ENCODE measurements at places on chromosomes 2 and 18.
A peak's percentile ranks its signal among the peaks of the same experiment; 100 is the strongest.

GRCh38 chr2:203782262-203782976, 76.0 kb downstream of the CD28 start:
- peak; percentile 92 for DNase-seq

DNA sequence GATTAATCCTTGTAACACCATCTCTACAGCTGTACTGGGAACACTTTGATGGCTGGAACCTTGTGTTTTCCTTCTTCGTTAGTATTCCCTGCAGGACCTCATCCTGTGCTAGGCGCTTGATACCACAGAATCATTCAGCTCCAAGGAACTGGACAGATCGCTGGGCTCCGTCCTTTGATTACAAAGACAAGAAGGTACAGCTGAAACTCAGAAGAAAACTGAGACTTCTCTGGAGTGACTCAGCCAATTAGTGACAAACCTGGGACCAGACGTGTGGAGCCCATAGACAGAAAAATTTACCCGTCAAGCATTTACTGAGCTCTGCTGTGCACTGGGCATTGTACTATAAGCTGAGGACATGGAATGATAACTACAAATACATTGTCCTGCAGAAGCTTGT, 67.3 kb downstream of the NCKAP5 start:
- no peak for DNase-seq

DNA sequence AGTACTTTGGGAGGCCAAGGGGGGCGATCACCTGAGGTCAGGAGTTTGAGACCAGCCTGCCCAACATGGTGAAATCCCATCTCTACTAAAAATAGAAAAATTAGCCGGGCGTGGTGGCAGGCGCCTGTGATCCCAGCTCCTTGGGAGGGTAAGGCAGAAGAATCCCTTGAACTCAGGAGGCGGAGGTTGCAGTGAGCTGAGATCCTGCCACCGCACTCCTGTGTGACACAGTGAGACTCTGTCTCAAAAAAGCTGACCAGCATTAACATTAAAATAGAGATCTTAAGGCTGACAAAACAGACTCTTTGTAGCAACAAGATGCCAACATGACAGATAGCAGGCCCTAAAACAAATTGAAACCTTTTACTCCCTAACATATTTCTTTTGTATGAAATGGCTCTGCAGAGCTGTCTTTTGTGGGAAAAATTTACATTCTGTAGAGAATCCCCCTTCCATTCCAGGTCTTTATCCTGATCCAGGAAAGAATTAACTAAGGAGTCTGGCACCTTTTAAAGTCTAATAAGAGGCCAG, 213.9 kb downstream of the RAB3GAP1 start:
- DNase-seq: no peak

DNA sequence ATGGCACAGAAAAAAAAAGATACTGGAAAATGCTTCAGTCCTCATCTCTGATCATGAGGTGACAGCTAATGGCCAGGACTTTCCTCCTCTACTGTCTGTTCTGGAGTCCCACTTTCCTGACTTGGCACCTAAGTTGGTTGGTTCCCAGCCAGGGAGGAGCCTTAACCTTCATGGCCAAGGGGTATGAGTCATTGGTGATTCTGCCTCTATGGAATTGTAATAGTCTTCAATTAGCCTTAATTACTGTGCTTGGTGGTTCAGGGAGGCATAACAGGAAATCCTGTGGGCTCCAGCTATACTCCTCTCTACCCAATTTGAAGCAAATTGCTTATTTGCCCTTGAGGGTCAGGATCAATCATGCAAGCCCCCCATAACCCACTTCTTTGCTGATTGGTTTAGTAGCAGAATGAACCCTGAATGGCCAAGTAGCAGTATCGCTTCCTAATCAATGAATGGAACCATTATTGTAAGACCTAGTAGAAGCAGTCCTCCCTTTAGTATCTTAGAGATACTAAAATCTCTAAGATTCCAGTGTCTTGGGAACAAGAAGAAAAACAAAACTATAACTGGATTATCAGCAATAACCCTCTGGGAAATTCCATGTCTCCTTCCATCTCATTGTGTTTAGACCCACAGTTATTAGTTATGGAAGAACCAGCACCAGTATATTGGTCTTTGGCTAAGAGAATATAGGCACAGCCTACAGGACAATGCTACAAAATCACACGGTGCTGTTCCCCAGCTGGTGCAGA, 109.0 kb downstream of the COL6A3 start:
- no peak for DNase-seq

DNA sequence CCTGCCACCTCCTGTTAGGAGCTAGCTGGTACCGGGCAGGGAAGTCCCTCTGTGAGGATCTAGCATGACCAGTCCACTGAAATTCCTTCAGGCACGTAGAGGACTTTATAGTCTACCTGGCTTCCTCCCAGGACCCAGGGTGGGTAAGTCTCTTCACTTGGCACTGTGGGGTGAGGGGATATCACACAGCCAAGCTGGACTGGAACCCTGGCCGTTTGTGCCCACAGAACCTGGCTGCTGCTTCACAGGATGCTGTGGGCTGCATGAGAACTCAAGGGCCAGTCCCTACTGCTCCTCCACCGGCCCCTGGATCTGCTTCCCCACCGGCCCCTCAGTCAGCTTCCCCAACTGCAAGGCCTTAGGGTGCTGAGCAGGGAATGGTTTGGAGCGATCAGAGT, 35.8 kb downstream of the HS1BP3 start:
- no peak for DNase-seq

- no peak for DNase-seq
Measured at GRCh38 chr2:18402-19271, 27.7 kb downstream of the FAM110C start.

- DNase-seq: no peak
Measured at GRCh38 chr2:15812187-15812780, 128.1 kb upstream of the MYCN start.

- DNase-seq: peak; percentile 69
Measured at GRCh38 chr2:86274265-86274917, 63.0 kb downstream of the REEP1 start.

GRCh38 chr2:138564586-138565229, 63.1 kb downstream of the SPOPL start:
- DNase-seq: no peak

- peak; percentile 40 for DNase-seq
Measured at GRCh38 chr2:102753563-102754159, 8.2 kb upstream of the TMEM182 start.

DNA sequence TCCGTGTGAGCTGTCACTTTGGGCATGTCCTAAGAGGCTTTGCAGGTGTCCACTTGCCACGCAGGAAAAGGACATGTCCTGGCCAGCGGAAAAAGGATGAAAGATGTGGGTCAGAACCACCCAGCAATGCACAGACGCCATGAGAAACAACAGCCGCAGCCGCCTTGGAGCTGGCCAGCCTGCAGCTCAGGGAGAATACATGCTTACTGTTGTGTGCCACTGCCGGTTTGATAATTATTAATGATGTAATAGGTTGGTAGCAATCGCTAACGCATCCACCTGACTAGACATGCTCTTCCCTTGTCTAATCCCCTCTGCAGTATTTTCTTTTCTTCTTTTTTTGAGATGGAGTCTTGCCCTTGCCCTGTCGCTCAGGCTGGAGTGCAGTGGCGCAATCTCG, 221.7 kb downstream of the HAUS1 start:
- DNase-seq: no peak

DNA sequence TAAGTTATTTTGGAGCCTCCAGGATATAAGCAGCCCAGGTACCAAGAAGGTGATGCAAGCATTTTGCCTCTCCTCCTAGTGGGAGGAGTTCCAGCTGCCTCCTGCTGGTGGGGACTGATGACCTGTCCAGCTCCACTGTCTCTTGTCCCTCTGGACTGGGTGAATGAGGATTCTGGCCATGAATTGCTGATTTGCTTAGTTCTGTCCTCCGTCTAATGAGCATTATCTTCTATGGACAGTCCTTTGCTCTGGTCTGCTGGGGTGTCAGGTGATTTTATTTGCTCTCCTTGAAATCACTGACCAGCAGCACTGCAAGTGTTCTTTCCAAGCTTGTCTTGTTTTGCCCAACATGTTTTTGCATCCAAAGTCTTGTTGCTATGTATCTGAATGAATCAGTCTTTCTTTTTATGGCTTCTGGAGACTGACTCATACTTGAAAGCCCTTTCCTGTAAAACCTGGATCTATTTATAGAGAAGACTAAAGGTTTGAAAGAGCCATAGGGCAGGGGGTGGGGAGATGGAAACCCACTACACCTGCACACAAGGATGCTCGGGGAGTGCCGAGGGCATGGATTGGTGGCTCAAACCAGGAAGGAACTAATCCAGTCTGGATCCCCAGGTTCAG, 40.5 kb upstream of the EFHD1 start:
- peak; percentile 24 for DNase-seq

GRCh38 chr2:231489990-231490389, 25.7 kb upstream of the NCL start:
- DNase-seq: peak; percentile 42

GRCh38 chr2:64442277-64442676, 11.7 kb upstream of the LGALSL start:
- DNase-seq: no peak

- no peak for DNase-seq
Measured at GRCh38 chr2:231884438-231885140, 41.6 kb downstream of the NPPC start.

DNA sequence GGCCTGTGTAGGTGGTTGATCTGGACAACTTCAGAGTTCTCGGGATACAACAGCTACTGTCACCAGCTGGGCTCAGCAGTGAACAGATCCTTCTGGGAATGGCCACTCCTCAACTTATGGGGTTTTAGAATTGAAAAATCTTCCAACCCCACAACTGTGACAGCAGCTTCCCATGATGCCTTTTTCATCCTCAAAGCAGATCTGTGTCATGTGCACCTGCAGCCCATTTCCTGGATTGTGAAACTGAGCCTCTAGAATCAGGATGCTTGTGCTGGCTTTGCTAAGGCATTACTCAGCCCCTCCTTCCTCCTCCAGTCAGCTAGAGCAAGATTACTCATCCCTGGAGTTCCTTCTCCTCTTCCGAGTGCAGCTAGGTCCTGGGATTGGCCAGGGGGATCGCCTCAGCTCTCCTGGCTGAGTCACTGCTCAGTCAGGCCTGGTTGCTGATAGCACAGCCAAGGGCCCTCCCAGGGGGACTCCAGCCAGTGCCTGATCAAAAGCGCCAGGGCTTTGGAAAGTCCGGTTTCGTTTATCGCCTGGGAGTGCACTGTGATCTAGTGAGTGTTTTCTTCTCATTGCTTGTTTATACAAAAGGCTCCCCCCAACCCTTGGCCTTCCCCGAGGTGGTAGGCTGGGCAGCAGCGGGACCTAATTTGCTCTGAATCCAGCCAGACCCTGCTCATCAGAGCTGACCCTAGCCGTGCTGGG, 2.4 kb upstream of the LPIN1 start:
- peak; percentile 95 for DNase-seq

- DNase-seq: no peak
Measured at GRCh38 chr18:30889519-30890301, 152.8 kb downstream of the DSC3 start.

- no peak for DNase-seq
Measured at GRCh38 chr18:79628416-79629248, 51.0 kb upstream of the CTDP1 start.

DNA sequence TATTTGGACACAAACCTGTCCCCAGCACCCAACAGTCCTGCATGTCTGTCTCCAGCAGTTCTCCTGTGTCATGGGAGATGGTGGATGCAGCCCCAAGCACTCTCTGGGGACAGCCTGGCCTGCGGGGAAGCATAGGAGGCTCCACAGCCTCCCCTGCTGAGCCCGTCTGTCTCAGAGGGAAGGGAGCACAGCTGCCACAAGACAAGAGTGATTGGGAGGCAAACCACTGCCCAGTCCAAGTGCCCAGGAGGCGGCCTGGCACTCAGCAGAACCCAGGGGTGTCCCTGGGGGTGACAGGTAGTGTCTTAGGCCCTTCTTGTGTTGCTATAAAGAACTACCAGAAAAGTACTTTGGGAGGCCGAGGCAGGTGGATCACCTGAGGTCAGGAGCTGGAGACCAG, 211.2 kb upstream of the MYT1L start:
- DNase-seq: no peak

- DNase-seq: no peak
Measured at GRCh38 chr2:234626566-234627130, 129.8 kb upstream of the ARL4C start.

- no peak for DNase-seq
Measured at GRCh38 chr2:226687641-226688253, 111.9 kb downstream of the IRS1 start.

DNA sequence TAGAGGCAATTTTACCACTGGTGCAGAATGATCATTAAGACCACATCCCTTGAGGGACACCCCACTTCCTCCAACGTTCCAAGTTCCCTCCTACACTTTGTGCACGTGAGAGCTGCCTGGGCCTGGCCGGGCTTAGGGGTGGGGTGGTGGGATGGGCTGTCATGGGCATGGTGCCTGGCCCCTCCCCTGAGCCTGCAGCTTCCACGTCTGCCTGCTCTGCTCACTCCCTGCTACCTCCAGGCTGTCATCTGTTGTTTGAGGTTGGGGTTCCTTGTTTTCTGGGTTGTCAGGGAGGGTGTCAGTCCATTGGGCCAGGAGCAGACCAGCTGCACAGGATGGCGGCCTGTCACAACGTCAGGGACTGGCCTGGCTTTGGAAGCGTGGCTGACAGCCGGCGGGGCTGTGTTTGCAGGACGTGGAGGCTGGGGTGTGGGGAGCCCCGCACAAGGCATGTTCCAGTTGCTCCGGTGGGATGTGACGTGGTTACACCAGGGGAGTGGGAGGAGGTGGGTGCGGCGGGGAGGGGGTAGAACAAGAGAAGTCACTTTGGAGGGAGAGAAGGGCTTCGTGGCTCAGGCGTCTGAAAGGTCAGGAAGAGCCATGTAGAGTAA, 72.3 kb downstream of the RTP5 start:
- no peak for DNase-seq

- no peak for DNase-seq
Measured at GRCh38 chr2:159744363-159744762, 32.1 kb downstream of the MARCHF7 start.

GRCh38 chr2:24771061-24771460, 22.1 kb downstream of the PTRHD1 start:
- no peak for DNase-seq

GRCh38 chr2:150643114-150643725, 155.8 kb upstream of the RND3 start:
- DNase-seq: no peak

DNA sequence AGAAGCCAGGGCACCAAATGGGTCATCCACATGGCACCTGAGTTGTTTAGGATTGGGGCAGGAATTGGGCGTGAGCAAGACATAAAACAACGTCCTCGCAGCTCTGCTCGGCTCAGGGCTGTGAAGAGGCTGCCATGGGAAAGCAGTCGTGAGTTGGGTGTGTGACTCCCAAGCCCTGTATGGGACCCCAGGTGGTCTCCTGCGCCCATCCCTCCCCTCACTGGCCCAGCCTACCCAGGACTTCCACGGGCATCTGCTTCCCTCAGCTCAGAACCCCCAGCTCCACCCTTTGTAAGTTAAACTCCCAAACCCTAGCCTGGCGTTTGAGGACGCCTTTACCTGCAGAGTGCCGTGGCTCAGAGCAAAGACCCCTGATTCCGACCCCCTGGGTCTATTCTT, 23.2 kb upstream of the HPCAL1 start:
- no peak for DNase-seq

Measured in activated CD4-positive, alpha-beta T cell treated with anti-CD3 and anti-CD28 coated beads, Interleukin-2, Interleukin-6, amounts not matched to agents 100 ng/mL and 50 ng/mL, durations not matched to agents 16 hours and 8 hours (primary cell).